ENCODE measurements at places on chromosomes 7 and 10. TPM values are rescaled to one million over a fixed set of nuclear protein-coding genes. Genes with fewer than 3 reads are reported as not detected.

PON3 gene
- 2.7 TPM for total RNA-seq

CUL2 gene
- total RNA-seq: 28.2 TPM

OR13A1 gene
- not detected for total RNA-seq

GRCh38 chr7:124029396-124030188, 3.3 kb downstream of the TMEM229A start:
- DNase-seq: no peak

GRCh38 chr7:92717993-92718716, 118.2 kb downstream of the CDK6 start:
- no peak for DNase-seq

DNA sequence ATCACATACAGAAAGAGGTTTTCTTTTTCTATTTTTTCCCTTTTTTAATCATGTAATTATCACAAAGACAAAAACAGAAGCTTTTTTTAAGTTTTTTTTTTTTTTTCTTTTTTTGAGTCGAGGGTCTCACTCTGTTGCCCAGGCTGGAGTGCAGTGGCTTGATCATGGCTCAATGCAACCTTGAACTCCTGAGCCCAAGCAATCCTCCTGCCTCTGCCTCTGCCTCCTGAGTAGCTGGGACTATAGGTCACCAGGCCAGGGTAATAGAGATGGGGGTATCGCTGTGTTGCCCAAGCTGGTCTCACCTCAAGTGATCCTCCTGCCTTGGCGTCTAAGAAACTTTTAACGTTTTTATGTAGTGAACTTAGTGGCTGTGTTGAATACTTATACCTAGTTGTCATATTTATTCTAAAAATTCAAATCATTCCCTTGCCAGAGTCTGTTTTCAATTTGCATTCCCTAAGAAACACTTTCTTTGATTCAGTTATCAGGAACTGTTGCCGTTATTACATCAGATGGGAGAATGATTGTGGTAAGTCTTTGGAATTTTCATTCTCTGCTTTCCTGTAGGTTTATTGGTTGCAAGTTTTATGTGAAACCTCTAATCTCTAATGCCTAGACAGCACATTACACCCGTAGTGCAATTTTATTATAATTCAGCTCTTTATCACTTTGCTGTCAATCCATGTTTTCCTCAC, 1.3 kb downstream of the LSM8 start:
- DNase-seq: no peak

GRCh38 chr7:620056-620455, 100.4 kb upstream of the PDGFA start:
- no peak for DNase-seq

- no peak for DNase-seq
Observed at GRCh38 chr10:60684091-60684490, 94.2 kb upstream of the CDK1 start.

GRCh38 chr7:23335621-23336020, 36.5 kb downstream of the MALSU1 start:
- DNase-seq: no peak

- DNase-seq: no peak
Observed at GRCh38 chr10:94299417-94299816, 63.3 kb downstream of the NOC3L start.

DNA sequence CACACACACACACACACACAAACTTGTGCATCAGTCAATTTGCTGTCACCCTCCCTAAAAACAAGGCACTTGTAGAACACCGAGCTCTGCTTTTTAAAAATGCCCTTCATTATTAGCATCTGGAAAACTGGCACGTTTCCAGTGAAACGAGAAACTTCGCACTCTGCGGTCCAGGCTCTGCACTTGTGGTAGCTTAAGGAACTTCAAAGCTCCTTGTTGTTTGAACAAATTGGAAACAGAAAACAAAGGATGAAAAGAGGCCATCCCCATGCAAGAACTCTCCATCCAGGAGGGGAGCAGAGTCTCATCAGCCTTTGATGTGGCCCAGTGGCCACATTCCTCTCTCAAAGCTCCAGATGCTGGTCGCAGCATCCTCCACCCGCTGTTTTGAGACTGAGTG, 105.1 kb downstream of the C10orf90 start:
- DNase-seq: no peak

GRCh38 chr10:17675638-17676037, 31.7 kb downstream of the STAM start:
- DNase-seq: no peak

DNA sequence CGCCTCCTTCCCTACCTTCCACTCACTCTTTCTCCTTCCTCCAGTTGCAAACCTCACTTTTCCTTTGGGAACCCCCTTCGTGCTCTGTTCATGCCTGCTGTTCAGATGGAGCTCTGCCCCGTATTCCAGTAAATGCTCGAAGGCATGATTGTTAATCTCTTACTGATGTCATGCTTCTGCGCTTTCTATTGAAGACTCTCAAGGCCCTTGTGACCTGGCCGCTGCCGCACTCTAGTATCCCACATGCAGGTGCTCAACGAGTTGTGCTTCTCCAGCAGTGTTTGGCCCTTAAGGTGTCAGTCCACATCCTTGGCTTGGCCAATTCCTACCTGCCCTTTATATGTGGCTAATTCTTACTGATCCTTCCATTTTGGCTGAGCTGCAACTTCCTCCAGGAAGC, 158.6 kb downstream of the ADAM12 start:
- no peak for DNase-seq

UFSP1 gene
- total RNA-seq: 5.1 TPM

GSTO1 gene
- 106 TPM for total RNA-seq

DNA sequence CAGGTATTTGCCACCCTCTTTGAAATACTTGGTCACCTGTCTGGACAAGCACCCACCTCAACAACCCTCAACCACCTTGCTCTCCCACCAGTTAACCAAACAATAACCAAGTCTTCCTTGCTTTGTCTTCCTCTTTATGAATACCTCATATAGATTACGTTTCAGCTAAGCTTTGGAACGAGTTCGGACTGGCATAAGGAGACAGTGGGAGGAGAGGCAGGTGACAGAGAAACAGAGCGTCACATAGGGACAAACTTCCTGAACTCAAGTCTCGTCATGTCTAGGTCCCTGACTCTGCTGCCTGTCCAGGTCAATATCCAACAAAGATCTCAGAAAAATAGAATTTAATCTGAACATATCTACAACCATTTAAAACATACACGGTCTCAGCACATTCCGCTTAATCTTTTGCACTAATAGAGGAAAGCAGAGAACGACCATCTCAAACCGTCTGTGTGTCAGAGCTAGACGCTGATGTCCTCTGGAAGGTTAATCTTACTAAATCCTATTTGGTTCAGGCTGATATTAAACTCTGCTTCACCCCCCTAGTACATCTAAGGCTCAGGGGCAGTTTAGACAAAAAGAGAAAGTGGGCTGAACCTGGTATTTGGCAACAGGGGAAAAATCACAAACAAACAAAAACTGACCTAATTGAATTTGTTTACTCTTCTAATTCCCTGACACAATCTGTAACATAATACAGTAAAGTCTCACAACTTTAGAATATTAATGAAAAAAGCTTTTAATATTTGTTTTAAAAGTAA, 26.4 kb upstream of the SVOPL start:
- no peak for DNase-seq

DNA sequence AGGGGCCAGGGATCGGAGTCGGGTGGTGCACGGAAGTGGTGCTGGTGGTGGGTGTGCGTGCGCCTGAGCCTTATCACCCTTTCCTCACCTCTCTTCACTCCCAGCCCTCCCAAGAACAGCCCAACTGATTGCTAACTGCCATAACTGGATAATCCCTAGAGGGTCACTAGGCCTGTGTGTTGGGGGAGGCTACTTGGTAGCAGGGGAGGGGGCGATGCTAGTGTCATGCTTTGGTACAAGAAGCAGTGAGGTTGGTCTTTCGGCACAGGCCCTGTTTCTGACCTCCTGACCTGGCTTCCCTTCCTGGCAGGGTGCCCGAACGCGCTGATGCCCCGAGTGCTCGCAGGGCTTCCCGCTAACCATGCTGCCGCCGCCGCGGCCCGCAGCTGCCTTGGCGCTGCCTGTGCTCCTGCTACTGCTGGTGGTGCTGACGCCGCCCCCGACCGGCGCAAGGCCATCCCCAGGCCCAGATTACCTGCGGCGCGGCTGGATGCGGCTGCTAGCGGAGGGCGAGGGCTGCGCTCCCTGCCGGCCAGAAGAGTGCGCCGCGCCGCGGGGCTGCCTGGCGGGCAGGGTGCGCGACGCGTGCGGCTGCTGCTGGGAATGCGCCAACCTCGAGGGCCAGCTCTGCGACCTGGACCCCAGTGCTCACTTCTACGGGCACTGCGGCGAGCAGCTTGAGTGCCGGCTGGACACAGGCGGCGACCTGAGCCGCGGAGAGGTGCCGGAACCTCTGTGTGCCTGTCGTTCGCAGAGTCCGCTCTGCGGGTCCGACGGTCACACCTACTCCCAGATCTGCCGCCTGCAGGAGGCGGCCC, 652 bp downstream of the KAZALD1 start:
- DNase-seq: no peak

DNA sequence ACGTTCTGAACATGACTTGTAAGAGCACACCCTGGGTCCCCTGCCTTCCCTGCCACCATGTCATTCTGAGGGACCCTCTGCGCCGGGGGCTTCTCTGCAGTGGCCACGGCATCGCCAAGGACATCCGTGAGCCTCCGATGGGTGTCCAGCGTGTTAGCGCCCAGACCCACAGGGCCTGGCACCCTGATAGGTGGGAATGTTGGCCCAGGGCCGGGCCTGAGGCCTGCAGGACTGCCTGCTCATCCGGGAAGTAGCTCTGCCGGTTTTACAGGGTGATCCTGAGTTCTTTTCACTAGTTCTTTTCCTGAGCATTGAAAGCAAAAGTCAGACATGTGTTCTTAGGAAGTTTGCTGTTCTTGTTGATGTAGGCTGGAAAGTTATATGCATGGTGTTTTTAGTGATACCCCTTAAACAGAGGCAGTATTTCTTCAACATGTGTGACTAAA, 54.5 kb downstream of the WDR37 start:
- DNase-seq: no peak

GRCh38 chr10:112775381-112775780, 174.7 kb upstream of the TCF7L2 start:
- no peak for DNase-seq

DNA sequence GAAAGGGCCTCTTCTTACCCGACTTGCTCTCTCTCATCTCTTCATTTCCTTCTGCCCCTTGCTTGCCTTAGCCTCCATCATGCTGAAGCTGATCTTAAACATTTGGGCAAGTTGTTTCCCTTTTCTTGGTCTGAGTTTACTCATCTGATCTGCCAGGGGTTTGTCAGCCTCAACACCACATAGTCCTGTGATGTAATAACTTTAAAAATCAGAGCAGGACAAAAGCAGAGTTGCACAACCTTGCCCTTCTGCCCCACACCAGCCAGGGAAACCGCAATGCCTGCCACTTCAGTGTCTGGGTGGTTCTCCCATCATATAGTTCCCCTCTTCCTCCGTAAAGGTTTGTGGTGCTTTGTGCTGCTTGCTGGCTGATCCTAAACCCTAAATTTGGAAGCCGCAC, 9.9 kb upstream of the LIPM start:
- DNase-seq: no peak

PRRT4 gene
- total RNA-seq: 17.4 TPM

AKR1C1 gene
- total RNA-seq: 593 TPM

DNA sequence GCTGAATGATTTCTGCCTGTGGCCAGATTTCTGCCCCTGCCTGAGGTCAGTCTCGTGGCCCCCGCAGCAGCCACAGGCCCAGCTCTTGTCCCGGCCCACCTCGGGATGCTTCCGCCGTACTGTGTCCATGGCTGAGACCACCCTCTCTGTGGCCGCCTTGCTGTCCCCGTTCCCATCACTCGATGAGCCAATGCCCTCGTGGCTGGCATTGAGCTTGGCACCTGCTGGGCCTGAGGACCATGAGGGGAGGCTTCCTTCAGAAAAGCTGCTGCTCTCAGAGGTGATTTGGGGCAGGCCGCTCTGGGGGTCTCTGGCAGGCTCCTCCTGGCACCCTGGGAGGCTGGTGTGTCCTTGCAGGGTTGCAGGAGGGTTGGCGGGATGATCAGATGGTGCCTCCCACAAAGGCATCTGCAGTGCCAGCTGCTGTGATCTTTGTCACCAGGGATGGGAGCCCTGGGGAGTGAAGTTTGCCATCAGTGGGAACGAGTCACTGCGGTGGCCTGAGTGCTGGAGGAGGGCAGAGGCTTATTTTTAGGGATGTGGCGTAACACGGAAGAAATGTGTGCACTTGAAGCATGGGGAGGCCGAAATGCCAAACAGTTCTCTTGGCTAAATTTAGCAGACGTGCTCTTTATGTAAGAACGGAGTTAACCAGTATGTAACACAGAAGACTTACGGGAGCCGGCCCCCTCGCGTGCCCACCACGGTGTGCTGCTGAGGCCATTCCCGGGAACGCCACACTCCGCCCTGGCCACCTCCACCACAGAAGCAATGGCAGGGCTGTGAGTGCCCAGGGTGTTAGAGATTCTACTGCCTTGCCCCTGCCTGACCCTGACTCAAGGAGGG, 47.7 kb downstream of the VIPR2 start:
- peak; percentile 72 for DNase-seq

DNA sequence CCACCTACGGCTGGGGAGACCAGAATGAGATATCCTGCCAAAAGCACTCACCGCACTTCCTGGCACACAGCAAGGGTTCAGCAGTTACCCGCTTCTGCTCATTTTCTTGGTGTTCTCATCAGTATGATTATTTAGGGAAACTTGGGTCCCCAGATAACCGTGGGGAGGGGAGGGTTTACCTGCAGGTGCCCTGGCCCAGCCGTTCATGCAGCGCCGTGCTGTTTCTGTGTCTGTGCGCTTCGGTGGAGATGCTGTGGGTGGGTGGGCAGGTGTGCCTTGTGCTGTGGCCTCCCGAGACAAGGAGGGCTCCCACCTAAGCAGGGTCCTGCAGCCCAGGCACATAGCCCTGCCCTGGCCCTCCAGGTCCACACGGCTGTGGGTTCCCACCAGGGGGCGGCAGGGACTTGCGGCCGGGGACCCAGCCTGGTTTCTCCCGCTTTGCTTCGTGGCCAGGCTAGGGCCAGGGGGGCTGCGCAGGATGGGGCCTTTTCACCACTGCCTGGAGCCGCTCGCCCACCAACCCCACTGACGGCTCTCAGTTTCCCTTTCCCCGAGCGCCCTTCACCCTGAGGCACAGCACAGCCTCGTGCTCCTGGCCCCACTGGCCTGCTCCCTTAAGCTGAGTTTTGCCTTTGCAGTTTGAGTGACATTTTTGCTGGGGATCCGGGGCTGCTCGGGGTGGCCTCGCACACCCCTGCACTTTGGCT, 78.5 kb downstream of the LHPP start:
- DNase-seq: no peak

GRCh38 chr10:51846856-51847506, 147.6 kb upstream of the CSTF2T start:
- no peak for DNase-seq

DNA sequence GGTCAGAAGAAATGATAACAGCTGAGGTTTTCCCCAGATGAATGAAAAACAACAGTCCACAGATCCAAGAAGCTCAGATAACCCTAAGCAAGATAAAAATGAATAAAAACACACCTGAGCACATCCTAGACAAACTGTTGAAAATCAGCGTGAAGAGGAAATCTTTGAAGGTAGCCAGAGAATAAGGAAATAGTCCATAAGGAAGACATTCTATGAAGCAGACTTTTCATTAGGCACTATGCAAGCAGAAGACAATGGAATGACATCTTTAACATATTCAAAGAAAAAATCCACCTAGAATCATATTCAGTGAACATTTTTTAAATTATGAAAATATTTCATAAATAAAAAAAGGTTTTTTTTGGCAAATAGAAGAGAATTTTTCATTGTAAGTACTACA, 15.1 kb upstream of the IL15RA start:
- DNase-seq: no peak

GRCh38 chr7:155410431-155410830, 47.5 kb upstream of the EN2 start:
- no peak for DNase-seq

GRCh38 chr10:1294748-1295147, 238.6 kb downstream of the WDR37 start:
- no peak for DNase-seq

GRCh38 chr7:111113263-111114017, 22.5 kb downstream of the LRRN3 start:
- no peak for DNase-seq

All from mesenteric fat pad (tissue), 1 donor.